NCI-H226 (cell line): ENCODE measurements at places on chromosomes 16 and 17.
A peak's percentile ranks its signal among the peaks of the same experiment; 100 is the strongest.

DNA sequence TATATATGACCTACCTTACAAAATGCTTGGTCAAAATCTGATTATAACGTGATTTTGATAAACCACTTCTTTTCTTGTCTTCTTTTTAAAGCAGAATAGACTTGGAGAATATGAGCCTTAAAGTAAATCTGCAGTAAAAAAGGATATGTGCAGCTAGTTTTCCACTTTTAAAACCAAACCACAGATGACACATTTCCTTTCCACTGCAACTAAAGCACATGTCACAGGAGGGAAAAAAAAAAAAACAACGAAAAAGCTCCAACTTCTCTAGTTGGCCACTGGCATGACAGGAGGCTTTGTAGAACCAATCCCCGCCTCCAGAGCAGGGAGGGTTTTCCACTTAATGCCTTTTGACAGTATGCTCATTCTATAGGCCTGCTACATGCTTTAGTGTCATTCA is at the start of gene EVI2A:
EVI2A (minus strand) TSS at position 142 of the 400 bp plus-strand sequence. CDS start 2,609 bp downstream, outside the sequence.
- DNase-seq, result peak; percentile 76

DNA sequence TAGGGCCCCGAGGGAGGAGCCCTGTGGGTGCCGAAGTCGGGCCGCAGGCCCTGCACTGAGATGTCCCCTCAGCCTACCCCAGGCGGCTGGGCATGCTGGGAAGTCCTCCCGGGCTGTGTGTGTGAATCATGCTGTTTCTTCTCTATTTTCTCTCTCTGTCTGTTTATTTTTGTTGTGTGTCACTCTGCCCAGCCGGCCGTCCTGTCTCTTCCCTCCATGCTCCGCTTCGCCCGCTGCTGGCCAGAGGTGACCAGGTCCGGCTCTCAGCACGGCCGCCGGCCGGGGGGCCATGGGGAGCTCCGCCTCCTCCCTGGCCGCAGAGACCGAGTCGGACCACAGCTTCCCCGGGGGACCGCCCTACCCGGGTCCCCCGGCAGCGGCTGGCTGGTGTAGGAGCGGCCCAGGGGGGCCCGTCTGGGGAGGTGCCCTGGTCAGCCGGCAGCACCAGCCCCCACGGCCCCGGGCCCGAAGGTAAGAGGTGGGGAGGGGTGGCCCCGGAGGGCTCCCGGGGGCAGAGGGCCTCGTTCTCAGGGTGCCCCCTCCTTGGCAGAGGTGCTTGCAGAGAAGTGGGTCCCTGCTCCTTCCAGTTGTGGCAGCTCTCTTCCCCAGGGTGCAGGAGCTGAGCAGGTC is 12.5 kb downstream of the CAPN15 start:
- no peak for DNase-seq

DNA sequence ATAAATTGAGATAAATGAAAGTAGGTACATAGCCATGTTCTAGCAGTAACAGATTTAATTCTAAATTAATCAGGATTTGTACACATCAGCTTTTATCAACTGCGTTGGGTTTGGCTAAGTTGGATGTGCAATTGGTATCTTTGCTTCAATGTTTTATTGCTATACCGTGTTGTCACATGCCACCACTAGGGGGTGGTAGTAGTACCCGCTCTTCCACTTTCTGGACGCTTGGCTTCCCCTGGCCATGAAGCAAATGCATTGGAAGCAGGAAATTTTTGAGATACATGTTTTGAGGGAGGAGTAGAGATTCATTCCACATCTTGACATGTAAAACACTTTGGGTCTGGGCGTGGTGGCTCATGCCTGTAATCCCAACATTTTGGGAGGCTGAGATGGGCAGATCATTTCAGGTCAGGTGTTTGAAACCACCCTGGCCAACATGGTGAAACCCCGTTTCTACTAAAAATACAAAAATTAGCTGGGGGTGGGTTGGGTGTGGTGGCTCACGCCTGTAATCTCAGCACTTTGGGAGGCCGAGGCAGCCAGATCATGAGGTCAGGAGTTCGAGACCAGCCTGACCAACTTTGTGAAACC is 58.6 kb downstream of the EMP2 start:
- peak; percentile 43 for DNase-seq

GRCh38 chr16:578870-579405 is 9.2 kb downstream of the PIGQ start:
- DNase-seq, result no peak

DNA sequence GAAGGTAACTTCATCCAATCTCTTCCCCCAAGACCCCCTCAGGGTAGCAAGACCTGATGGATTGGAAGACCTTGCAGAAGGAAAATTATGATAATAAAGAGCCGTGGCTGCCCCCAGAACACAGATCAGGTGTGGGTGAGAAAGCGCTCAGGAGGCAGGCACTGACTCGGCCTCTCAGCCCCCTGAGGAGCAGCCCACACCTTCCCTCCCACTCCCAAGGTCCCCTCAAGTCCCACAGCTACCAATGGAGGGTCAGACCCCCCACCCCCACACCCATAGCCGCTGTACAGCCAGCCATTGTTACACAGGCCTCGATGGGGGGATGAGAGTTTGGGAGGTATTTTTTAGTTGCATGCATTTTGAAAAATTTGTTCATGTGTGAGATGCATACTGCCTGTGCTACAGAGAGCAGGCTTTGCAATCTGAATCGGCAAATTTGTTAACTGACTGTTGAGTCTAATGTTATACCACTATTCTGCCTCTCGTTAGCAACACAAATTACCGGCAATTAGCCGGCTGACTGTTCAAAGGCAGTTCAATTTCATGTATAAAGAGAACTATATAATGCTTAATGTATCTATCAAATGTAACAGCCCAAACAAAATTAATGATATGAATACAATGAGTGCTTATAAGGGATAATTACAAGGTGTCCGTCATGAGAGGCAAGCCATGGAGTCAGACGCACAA is 211.7 kb downstream of the C16orf78 start:
- no peak for DNase-seq
